ENCODE measurements at places on chromosomes 12 and 14. TPM values are rescaled to one million over a fixed set of nuclear protein-coding genes. Genes with fewer than 3 reads are reported as not detected.

The NEDD1 gene
- total RNA-seq: 30.3 TPM

- H3K27ac ChIP-seq: no peak overlapping the region
- H3K27me3 ChIP-seq: no peaks in the 10 kb centered on the region
- H3K36me3 ChIP-seq: no peaks in the 10 kb centered on the region
- no peak overlapping the region for H3K4me3 ChIP-seq
- DNase-seq: peak; percentile 22
These were observed 67.6 kb upstream of the CDKN3 start for GRCh38 chr14:54329082-54329695.

DNA sequence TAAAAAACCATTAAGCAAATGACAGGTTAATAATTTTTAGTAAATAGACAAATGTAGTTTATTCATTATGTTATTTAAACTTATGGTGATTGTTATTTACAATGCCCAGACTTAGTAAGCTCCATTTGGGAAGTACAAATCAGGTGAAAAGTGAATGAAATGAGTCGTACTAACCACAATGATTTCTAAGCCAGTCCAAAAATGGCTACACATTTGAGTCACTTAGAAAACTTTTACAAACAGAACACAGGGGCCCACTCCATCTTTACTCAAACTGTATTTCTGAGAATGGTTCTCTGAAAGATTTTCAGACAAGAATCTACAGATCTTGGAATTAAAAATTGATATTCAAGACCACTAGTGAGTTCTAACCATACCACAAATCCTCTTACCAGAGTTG lies 653.3 kb upstream of the MIS18BP1 start:
- no peak overlapping the region for H3K27ac ChIP-seq
- DNase-seq: no peak

- H3K27me3 ChIP-seq: peaks cover 3% of the 10 kb centered on the region
- H3K4me1 ChIP-seq: no peaks in the 10 kb centered on the region
- H3K27ac ChIP-seq: no peak overlapping the region
- H3K36me3 ChIP-seq: no peaks in the 10 kb centered on the region
These were observed 134.7 kb upstream of the GSC start for GRCh38 chr14:94904636-94905035.

- H3K4me3 ChIP-seq: no peak overlapping the region
- no peak for DNase-seq
- no peaks in the 10 kb centered on the region for H3K4me1 ChIP-seq
- no peak overlapping the region for H3K27ac ChIP-seq
- no peaks in the 10 kb centered on the region for H3K36me3 ChIP-seq
These were observed 12.7 kb upstream of the HNF1A start for GRCh38 chr12:120965534-120966091.

GRCh38 chr14:73140811-73141323 lies 4.6 kb downstream of the PSEN1 start:
- no peaks in the 10 kb centered on the region for H3K27me3 ChIP-seq
- DNase-seq: no peak
- peaks cover 7% of the 10 kb centered on the region for H3K36me3 ChIP-seq
- H3K4me3 ChIP-seq: no peak overlapping the region
- no peaks in the 10 kb centered on the region for H3K4me1 ChIP-seq

- H3K27me3 ChIP-seq: no peaks in the 10 kb centered on the region
- no peak overlapping the region for H3K4me3 ChIP-seq
- no peak overlapping the region for H3K27ac ChIP-seq
- H3K4me1 ChIP-seq: peaks cover 40% of the 10 kb centered on the region
- no peak for DNase-seq
- H3K36me3 ChIP-seq: no peaks in the 10 kb centered on the region
These were observed 75.6 kb downstream of the MED13L start for GRCh38 chr12:116201908-116202307.

- no peak overlapping the region for H3K27ac ChIP-seq
- no peak overlapping the region for H3K4me3 ChIP-seq
- no peaks in the 10 kb centered on the region for H3K36me3 ChIP-seq
- H3K27me3 ChIP-seq: no peaks in the 10 kb centered on the region
- no peaks in the 10 kb centered on the region for H3K4me1 ChIP-seq
These were observed 177.7 kb upstream of the FRMD6 start for GRCh38 chr14:51473808-51474565.

DNA sequence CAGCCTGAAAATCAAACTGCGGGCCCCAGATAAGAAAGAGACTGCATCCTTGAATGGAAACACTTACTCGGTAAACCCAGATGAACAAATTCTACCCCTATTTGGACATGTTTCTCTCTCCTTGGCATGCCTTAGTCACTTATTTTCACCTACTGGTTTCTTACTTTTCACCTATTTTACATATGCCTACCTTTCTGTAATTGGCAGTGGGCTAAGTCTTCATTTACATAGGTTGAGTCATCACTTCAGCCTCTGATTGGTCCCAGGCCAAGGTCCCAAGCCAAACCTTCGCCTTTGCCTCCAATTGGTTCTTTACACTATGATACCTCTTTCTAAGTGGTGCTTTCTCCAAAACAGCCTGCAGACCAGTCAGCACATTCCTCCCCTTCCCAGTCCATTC lies 111.3 kb downstream of the DYRK2 start:
- no peak overlapping the region for H3K4me3 ChIP-seq
- H3K36me3 ChIP-seq: no peaks in the 10 kb centered on the region
- no peaks in the 10 kb centered on the region for H3K4me1 ChIP-seq
- no peak overlapping the region for H3K27ac ChIP-seq
- no peak for DNase-seq
- peaks cover 3% of the 10 kb centered on the region for H3K27me3 ChIP-seq

- no peaks in the 10 kb centered on the region for H3K4me1 ChIP-seq
- H3K27me3 ChIP-seq: no peaks in the 10 kb centered on the region
- no peaks in the 10 kb centered on the region for H3K36me3 ChIP-seq
- H3K4me3 ChIP-seq: no peak overlapping the region
- H3K27ac ChIP-seq: no peak overlapping the region
These were observed 172.0 kb upstream of the VASH1 start for GRCh38 chr14:76589246-76589645.

DNA sequence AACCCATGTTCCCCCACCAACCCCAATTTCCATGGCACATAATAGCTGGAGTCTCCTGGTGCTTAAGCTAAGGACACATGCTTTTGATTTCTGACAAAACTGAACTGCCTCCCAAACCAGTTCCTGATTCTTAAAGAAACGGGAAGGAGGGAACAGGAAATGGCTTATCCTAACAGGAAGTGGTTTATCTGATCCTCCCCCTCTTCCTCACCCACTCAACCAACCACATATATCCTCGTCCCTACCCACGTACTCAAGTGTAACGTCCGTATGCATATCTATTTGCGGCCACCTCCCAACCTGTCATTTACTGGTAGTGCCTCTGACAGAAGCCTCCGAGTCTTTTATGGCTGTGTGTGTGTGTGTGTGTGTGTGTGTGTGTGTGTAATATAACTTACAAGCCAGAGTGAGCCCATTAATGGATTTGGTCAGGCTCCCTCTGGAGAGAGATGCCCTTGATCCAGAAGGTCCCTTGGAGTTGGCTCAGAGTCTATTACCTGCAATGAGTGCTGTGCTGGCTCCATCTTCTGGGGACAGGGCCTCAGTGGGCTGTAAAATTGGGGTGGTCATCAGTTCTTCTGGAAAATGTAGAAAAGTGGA lies 7.7 kb downstream of the DAZAP2 start:
- no peaks in the 10 kb centered on the region for H3K27me3 ChIP-seq
- H3K36me3 ChIP-seq: peaks cover 19% of the 10 kb centered on the region
- no peaks in the 10 kb centered on the region for H3K4me1 ChIP-seq
- H3K27ac ChIP-seq: no peak overlapping the region
- DNase-seq: no peak

DNA sequence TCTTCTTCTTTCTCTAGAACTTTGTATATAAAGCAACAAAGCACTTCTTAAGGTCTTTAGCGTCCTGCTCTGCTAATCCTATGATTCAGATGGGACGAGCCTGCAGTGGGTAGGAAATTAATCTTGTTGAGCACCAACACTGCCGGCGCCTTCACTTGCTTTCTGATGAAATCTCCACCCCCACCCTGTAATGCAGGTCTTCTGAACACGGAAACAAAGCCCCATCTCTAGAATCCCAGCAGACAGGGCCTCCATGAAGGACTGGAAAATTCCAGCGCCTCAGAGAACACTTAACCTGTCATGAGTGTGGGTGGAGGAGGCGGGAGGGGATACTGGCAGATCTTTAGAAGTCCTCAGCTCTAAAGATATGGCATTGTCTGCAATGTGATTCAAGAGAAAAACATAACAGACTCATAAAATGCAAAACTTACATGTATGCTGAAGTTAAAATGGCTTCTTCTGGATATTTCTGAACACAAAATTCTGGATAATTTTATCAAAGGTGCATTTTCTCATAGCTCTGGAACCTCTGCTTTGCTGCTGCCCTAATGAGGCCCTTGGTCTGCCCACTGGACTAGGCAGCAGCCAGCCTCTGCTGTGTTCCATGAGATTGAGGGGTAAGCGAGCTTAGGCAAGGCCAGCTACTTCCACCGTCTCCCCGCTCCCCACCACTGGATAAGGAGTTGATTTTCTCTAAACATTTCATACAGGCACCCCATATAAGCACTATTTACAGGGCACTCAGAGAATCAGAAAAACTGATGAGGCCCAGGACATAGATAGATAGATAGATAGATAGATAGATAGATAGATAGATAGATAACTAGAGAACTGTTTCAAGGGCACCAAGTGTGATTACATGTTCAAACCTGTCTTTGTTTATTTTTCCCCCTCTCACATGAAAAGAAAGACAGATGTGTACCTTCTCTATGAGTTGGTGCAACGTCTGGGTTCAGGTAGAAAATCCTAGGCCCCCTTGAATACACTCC lies 43.1 kb downstream of the ZFP36L1 start:
- no peaks in the 10 kb centered on the region for H3K27me3 ChIP-seq
- H3K4me1 ChIP-seq: no peaks in the 10 kb centered on the region
- no peak overlapping the region for H3K27ac ChIP-seq
- no peaks in the 10 kb centered on the region for H3K36me3 ChIP-seq
- DNase-seq: no peak
- no peak overlapping the region for H3K4me3 ChIP-seq

The SRP54 gene
- 53.2 TPM for total RNA-seq

The ADCY4 gene
- total RNA-seq: 0.21 TPM

- H3K27me3 ChIP-seq: no peaks in the 10 kb centered on the region
- H3K4me1 ChIP-seq: no peaks in the 10 kb centered on the region
- H3K36me3 ChIP-seq: no peaks in the 10 kb centered on the region
- H3K27ac ChIP-seq: no peak overlapping the region
- H3K4me3 ChIP-seq: no peak overlapping the region
These were observed 69.7 kb upstream of the DHRS4 start for GRCh38 chr14:23883684-23884540.

All from Panc1 (cell line).